ENCODE measurements at places on chromosomes 16 and 17.

DNA sequence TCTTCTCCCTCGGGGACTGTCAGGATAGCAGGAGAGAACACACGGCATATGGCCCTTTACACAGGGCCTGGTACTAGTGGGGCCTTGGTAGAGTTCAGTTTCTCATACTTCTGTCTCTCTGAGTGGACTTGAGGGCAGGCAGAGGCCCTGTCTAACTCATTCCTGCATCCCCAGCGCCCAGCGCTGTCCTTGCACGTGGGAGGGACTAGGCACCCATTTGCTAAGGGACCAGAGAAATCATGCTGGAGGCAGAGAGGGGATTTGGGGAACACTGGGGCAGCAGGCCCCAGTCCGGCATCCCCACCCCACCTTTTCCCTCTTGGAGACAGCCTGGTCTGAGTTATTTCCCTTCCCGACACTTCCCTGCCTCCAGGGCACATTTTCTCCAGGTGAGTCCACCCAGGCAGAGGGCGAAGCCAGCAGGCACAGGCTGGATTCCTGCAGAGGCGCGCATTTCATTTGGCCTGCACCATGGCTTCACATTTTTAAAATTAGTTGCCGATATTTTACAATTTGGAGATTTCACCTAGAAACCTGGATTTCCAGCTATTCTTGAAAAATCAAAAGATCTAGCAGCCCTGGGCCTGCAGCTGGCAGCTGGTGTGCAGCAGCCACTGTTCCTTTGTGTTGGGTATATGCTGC lies 9.7 kb upstream of the NKD1 start:
- H3K27ac ChIP-seq, result no peak overlapping the region
- DNase-seq, result no peak
- no peaks in the 10 kb centered on the region for H3K27me3 ChIP-seq
- H3K4me1 ChIP-seq, result no peaks in the 10 kb centered on the region

DNA sequence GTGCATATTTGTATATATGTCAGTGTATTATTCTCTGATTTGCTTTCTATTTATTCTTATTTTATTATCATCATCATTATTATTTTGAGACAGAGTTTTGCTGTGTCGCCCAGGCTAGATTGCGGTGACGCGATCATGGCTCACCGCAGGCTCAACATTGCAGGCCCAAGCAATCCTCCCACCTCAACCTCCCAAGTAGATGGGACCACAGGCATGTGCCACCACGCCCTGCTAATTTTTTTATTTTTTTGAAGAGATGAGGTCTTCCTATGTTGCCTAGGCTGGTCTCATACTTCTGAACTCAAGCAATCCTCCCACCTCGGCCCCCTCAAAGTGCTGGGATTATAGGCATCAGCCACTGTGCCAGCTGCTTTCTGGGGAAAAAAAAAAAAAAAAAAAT lies 8.4 kb upstream of the ARHGAP17 start:
- H3K4me1 ChIP-seq, result no peaks in the 10 kb centered on the region
- no peak overlapping the region for H3K27ac ChIP-seq
- no peaks in the 10 kb centered on the region for H3K36me3 ChIP-seq
- DNase-seq, result no peak
- no peak overlapping the region for H3K4me3 ChIP-seq
- H3K27me3 ChIP-seq, result no peaks in the 10 kb centered on the region

GRCh38 chr17:30832438-30833124 lies 815 bp downstream of the ATAD5 start:
- H3K27me3 ChIP-seq, result no peaks in the 10 kb centered on the region
- peak overlapping the region; percentile 97 for H3K4me3 ChIP-seq
- H3K27ac ChIP-seq, result peak overlapping the region; percentile 68
- peaks cover 7% of the 10 kb centered on the region for H3K36me3 ChIP-seq
- no peak for DNase-seq
- peaks cover 18% of the 10 kb centered on the region for H3K4me1 ChIP-seq

DNA sequence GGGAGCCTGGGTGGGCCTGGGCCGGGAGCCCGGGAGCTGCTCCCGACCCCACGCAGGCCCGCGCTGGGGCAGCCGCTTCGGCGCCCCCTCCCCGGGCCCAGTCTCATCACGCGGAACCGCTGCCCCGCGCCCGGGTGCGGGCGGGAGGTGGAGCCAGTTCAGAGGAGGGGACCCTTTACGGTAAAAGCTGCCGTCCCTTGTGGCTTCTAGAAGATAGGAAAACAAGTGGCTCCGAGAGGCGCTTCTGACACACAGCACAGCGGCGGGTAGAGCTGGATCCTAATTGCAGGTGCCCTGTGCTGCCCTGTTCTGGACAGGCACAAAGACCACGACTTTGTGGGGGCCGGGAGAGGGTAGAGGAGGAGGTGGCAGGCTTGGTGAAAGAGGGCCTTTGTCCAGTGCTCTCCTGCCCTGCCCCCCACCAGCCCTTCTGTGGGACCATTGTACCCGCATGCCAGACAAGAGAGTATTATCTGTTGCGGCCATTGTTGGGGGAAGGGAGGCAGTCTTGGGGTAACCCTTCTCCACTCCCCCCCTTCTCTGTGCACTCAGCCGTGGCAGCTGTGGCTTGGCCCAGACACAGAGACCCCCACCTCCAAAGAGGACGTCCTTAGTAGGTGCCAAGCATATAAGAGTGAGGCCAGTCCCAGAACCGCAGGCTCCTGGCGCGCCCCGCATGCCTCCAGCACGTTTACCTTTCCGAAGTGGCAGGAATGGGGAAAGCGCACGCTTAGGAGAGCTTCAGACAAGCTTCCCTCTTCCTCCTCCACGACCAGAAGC lies 736 bp downstream of the CNP start:
- peak overlapping the region; percentile 54 for H3K4me3 ChIP-seq
- H3K4me1 ChIP-seq, result peaks cover 7% of the 10 kb centered on the region
- peak; percentile 4 for DNase-seq
- no peaks in the 10 kb centered on the region for H3K27me3 ChIP-seq

GRCh38 chr16:19104607-19105006 lies 9.2 kb upstream of the ITPRIPL2 start:
- no peak overlapping the region for H3K27ac ChIP-seq
- no peak overlapping the region for H3K4me3 ChIP-seq
- peaks cover 20% of the 10 kb centered on the region for H3K4me1 ChIP-seq
- no peaks in the 10 kb centered on the region for H3K27me3 ChIP-seq
- DNase-seq, result no peak
- no peaks in the 10 kb centered on the region for H3K36me3 ChIP-seq

All from HCT116 (cell line).